Hematopoietic multipotent progenitor cell treated with erythropoietin and hydrocortisone succinate and interleukin-3 and kit ligand, for 8 days (in vitro differentiated cells): ENCODE measurements at places on chromosomes 16 and 17.

DNA sequence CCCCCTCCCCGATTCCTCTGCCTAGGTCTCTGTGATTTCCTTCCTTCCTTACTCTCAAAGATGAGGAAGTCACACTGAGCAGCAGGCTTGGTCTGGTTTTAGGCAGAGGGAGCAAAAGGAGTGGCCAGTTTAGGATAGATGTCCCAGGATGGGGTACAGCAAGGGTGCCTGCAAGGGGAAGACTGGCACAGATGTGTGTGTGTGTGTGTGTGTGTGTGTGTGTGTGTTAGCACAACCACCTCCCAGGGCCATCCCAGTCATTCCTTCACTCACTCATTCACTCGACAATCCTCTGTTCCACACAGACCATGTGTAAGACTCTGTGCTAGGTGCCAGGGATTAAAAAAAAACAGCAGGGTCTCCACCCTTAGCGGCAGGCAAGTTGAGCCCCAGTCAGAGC, 35.9 kb downstream of the TMEM132E start:
- no peak for DNase-seq

DNA sequence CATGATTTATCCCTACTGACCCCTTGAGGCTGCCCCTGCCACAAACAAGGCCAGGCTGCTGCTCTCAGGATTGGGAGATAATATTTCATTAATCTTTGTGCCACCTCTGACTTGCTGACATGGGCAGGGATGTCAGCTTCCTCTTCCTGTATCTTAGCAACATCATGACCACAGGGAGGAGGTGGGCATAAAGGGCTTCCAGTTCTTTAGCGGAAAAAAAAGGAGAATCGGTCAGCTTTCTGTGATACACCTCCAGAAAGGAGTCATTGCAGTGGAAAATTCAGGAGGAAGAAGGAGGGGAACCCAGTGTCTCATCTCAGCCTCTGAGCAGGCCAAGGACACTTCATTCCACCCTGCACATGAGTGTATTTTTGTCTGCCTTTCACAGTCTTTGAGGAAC, 206.8 kb upstream of the SDK2 start:
- no peak for DNase-seq

- peak; percentile 88 for DNase-seq
Measured at GRCh38 chr17:35082073-35082657, 18.7 kb upstream of the RFFL start.

- DNase-seq = no peak
Measured at GRCh38 chr17:80068301-80069222, 32.1 kb downstream of the CCDC40 start.

DNA sequence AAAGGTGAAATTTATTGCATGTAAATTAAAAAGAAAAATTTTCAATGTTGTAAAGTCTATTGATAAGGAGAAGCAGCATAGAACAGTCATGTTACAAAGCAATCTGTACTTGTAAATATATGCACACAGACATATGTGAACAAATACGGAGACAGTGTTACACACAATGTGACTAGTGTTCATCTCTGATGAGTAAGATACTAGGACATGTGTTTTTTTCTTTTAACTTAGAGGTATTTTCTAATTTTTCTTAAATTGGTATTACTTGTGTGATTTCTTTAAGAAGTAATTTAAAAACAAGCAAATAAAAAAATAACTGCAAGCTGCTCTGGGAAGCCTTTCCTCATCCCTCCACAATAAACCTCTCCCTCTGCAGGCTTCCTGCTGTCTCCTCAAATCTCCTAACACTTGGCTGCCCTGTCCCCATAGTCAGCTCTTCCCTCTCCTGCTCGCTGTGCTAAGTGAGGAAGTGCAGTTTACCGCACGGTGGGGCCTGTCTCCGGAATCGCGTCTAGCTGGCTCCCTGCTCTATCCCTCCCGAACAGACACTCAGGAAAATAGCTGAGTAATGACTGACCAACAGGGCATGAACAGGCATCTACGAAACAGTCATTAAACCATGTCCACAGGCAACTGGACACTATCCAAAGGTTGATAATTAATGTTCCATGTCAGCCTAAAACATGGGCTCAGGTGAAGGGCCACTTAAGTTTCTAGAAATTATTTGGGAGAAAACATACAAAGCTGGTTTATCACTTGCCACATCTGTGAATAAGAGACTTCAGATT, 35.9 kb downstream of the CMTM4 start:
- peak; percentile 36 for DNase-seq

- peak; percentile 35 for DNase-seq
Measured at GRCh38 chr16:86929057-86929871, 350.9 kb downstream of the FOXL1 start.

GRCh38 chr17:61452301-61453290, at the start of gene TBX4:
TSS of gene TBX4 (plus strand) at chr17:61452422. CDS start at chr17:61456491, 4,069 bp downstream.
- DNase-seq = no peak

- no peak for DNase-seq
Measured at GRCh38 chr17:58388302-58389190, 28.8 kb downstream of the RNF43 start.
